ENCODE measurements at places on chromosomes 7 and 10.

- no peak for DNase-seq
Observed at GRCh38 chr7:115289971-115290370, 368.1 kb downstream of the MDFIC start.

DNA sequence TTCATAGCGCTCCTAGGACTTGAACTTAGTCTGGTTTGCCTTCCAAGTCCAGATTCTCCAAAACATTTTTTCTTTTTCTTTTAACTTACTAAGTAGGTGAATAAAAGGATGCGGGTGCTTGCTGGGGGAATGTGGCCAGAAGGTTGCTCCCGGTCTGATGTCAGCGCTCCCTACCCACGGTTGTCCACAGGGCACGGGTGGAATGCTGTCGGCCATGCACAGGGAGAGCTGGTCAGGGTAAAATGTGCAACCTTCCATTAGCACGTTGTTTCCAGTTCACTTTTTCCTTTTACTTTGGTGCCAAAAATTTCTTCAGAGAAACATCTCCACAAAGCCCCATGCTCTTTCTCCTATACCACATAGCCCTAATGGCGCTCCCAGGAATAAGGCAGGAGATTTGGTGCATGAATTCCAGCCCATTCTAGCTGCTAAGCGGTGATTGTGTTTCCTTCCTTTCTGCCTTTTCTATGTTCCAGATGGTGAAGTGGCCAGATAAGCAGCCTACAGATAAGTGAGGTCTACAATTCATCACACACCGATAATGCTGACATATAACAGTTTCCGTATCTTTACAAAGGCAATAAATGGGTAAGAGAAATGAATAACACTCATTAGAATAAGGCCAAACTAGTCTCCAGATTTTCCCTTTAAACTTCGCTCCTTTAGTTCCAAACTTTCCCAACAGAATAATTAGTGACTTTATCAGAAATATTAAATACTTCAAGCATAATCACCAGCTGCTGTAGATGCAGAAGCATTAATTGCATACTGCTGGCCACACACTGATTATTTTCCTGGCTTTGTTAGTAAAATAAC lies 138.3 kb upstream of the FGFR2 start:
- DNase-seq = no peak

DNA sequence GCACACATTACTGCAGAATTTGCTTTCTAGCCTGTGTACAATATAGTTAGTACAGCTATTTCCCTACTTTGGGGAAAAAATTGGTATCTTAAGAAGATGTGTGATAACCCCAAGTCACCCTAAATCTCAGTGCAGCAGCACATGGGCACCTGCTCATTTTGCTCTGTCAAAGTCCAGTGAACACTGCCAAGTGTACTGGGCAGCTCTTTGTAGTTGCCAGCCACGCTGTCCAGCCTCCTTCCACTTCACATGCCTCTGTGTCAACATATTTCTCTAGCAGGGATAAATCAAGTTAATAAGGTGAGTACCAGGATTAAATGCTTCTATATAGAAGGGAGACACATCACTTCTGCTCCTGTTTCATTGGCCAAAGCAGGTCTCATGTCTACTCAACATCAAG lies 87.1 kb upstream of the CDC14C start:
- DNase-seq = no peak

DNA sequence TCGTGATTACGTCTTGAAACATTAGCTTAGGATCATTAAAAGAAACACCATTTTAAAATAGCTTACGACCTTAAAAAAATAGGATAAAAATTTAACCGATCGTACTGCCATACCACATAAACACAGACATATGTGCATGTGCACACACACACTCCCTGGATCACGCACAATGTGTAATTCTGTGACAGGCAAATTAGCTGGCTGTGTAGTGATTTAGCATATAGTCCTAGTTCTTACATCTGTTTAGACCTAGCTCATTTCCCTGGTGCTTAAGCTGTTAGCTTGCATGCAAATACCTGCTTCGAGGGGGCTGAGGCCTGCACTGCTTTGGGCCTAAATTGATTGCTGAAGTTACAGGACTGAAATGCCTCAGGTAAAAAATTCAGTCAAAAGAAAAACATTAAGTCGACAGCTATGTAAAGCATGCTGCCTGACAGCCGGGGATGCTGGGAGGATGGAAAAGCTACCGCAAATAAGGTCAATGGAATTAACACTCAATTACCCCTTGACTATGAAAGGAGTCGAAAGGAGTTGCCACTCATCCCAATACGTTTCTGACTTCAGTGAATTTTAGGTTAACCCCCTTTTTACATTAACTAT lies 267.1 kb upstream of the FZD8 start:
- no peak for DNase-seq

- no peak for DNase-seq
Observed at GRCh38 chr10:1644191-1644711, 93.1 kb downstream of the ADARB2 start.

DNA sequence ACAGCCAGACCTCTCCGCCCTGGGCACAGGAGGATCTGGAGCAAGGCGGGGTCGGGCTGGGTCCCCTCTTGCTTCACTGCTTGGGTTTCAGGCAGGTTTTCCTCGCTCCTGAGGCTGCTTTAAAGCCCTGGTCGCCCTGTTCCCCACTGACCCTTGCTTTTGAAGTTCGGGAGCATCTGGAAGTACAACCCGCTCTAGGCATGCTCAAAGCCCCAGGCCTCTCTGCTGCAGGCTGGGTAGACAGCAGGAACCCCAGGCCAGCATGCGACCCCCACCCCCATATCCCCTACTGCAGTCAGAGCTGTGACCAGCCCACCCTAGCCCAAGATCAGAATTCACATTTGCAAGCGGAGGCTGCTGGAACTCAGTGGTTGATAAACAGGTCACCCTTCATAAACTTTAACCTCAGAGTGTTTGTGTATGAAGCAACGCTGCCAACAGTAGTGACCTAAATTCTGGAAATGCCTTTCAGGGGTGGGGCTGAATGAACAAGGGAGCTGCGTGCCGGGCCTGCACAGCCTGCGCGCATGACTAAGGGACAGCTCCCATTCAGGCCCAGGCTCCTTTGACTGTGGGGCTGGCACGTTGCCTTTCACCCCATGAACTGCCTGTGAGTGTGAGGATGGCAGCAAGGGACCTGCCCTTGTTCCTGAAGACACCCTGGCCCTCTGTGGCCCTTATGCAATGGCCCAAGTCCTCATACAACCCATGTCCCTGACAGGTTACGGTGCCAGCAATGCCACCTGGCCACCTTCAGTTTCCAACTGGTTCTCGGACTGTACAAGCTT lies 52.5 kb downstream of the PROSER2 start:
- DNase-seq = no peak

DNA sequence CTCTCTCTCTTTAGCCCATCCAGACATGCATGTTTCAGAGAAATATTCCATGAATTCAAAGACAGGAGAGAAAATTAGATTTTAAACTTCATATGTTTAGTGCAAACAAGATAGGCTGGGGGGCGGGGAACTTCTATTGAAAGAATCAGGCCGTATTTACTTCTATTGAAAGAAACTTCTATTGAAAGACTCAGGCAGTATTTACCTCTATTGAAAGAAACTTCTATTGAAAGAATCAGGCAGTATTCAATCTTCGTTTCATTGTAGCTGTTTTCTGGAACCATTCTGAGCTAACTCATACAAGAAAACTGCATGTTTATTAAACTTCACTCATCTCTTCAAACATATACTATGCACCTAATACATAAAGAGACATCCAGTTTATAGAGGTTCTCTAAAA lies 123.1 kb downstream of the TYW1B start:
- no peak for DNase-seq

- DNase-seq = no peak
Observed at GRCh38 chr7:6294839-6295238, 22.4 kb upstream of the CYTH3 start.

GRCh38 chr10:9986786-9987185 lies 1030.9 kb upstream of the CELF2 start:
- no peak for DNase-seq

- no peak for DNase-seq
Observed at GRCh38 chr10:36669615-36670352, 455.6 kb upstream of the ANKRD30A start.

DNA sequence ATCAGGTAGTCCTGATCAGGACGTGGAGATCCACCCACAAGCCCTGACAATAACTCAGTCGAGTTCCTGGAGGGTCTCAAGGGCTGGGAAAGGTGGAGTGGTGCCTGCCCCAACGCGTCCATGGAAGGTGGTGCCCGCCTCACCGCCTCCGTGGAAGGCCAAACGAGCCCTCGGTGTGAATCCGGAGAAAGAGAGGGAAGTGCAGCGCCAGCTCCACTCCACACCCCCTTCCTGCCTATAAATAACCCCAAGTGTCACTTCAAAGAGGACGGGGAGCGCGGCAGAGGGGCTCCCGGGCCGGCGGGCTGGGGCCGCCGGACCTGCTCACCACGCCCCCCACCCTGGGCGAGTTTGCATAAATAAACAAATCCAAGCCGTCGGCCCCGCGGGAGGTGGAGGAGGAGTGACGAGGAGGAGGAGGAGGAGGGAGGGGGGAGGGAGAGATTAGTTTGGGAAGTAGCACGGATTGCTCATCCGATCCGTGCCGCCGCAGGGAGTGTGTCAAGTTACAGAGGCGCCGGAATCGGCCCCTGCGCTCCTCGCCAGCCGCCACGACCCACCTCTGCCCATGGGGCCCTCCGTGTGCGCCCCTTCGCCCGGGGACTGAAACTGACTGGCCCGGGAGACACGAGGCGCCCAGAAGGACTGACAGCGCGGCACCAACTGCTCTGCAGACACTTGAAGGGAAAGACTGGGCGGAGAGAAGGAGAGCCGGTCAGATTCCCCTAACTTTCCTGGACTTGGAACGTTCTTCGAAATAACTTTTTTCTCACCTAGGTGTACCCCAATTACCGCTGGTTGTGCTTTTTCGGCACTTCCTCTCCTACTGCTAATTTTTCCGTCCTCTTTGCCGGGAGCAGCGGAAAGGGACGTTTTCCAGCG lies at the start of gene COL13A1:
Gene COL13A1, plus strand, starts transcription at position 473 of the 882 bp plus-strand sequence. CDS start 518 bp downstream, outside the sequence.
- peak; percentile 12 for DNase-seq

GRCh38 chr10:85532773-85533172 lies 833.8 kb downstream of the GRID1 start:
- no peak for DNase-seq

DNA sequence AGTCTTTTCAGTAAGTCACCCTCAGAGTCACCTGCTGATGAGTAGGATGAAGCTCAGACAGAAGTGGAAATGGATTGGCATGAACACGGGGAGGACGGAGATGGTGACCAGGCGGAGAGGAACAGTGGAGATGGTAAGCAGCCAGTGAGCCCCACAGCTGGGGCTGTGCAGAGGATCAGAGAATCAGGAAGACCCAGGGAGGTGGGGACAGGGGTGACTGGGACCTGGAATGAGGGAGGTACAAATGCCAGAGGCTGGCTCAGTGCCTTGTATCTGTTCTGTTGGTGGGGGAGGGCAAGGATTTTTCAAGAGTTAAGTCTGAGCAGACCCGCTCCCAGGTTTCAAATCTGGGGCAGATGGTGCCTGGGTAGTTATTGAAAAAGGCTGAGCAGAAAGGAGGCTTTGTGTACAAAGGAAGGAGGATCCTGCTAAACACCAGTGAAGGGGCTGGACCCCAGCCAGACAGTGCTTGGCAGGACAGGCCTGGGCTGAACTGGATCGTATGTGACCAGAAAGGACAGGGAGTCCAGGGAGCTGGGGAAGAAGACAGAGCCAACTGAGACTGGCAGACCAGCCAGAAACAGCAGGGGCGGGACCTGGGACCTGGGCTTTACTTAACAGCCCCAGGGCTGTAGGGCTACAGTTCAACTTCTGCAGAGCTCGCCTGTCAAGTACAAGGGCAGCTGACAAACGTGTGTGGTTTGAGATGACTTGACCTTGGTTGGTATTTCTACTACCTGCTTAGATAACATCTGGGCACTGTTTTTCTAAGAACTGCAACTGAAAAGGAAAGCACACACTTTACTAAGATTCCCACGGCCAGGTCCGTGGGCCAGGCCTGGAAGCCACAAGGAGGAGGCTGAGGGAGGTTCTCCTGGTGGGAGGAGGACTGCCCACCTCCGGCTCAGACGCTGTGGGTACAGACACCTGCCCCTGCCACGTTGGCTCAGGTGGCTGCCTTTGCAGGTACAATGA lies 13.2 kb upstream of the FRMPD2 start:
- DNase-seq = peak; percentile 64

GRCh38 chr7:117816727-117817126 lies 56.5 kb downstream of the CTTNBP2 start:
- DNase-seq = no peak

GRCh38 chr10:99375426-99375825 lies 46.3 kb downstream of the CNNM1 start:
- no peak for DNase-seq

- DNase-seq = no peak
Observed at GRCh38 chr7:144670218-144670617, 165.6 kb downstream of the TPK1 start.

DNA sequence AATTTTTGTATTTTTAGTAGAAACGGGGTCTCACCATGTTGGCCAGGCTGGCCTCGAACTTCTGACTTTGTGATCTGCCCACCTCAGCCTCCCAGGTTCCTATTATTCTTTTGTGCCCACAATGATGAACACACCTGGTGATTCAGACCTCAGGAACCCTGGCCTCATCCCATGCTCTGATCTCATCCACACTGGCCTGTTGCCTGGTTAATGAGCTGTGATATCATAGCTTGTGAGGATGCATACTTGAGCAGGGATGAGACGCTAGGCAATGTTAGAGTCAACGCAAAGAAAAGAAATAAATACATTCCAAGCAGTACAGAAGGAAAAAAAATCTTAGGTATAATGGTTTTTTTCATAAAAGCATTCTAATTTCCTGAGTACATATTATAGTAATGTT lies 82.4 kb upstream of the RNF32 start:
- DNase-seq = no peak

GRCh38 chr10:75356484-75356883 lies 45.1 kb downstream of the ZNF503 start:
- DNase-seq = no peak

- peak; percentile 55 for DNase-seq
Observed at GRCh38 chr7:30888747-30889146, 22.9 kb upstream of the AQP1 start.

DNA sequence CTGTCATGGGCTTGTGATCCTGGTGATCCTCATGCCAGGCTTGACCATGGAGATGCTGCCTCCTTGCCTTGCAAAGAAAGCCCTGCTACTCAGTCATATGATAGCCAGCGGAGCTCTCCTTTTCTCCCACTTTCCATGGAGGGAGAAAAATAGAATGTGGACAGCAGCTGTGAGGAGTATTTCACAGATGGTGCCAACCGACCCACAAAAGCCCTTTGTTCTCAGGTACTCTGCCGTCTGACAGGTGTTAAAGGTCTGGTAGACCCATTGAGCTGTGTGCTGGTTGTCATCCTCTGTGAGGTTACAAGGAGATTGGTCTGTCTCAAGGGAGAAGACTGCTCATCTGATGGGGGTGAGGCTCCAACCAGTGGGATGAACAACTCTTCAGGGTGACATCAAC lies 29.5 kb upstream of the COBL start:
- no peak for DNase-seq

Data from DMS 273 treated with DMSO at 0.1 percent for 48 hours (cell line).